Right renal pelvis (tissue), 4 donors: ENCODE measurements at places on chromosomes 16 and 17. TPM values are rescaled to one million over a fixed set of nuclear protein-coding genes. Genes with fewer than 3 reads are reported as not detected.
A peak's percentile ranks its signal among the peaks of the same experiment; 100 is the strongest.

DNA sequence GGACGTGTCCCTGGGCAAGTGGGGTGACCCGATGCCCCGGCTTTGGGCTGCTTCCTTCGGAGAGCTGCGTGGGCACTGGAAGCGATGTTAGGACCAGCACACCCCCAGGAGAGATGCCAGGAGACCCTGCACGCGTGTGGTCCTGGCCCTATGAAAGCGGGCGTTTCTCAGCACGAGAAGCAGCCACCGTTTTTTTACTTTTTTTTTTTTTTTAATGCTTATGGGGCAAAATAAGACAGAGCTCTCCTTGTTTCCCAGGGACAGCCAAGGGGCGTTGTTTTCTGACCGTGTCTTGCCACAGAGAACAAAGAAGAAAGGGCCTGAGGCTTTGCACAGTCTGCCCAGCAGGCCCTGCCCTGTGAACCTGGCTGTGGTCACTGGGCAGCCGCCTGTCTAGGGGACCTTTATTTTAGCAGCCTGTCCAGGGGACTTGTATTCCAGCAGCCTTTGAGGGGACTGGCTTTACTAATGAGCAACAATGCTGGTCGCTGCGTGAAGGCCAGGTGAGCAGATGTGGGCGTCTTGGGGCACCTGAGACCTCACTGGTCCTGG lies 996 bp downstream of the SLC25A10 start:
- DNase-seq, result no peak

Gene DNAAF1
- 4.5 TPM for polyA plus RNA-seq

Gene CCL18
- not detected for polyA plus RNA-seq

Gene KRT31
- polyA plus RNA-seq, result not detected

Gene KRTAP9-2
- polyA plus RNA-seq, result not detected

Gene GRAP
- polyA plus RNA-seq, result 6.0 TPM

DNA sequence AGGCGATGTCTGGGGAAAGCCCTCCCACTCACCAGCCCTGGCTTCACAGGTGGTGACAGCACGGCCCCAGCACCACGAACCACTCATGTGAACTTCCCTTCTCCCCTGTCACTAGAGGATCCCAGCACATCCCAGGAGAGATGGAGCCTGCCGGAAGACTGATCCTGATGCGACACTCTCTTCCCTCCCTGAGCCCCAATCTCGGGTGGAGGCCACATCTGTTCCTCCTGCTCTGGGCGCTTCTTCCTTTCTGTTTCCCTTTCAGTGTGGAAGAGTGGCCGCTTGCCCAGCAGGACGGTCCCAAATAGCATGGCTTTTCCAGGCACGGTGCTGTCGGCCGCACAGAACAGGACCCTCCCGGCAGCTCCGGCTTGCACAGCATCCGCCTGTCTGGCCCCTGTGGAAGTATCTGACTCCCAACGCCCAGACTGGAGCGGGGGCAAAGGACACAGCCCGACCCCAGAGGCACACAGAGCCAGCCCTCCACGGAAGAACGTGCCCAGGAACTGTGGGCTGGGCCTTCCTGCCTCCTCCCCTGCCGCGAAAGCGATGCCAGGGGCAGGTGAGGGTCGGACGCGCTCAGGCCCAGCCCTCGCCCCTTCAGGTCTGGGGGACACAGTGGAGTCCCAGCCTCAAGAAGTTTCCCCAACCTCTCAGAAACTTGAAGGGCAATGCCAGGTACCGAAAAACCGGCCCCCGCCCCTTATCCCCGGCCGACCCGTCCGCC lies 37.6 kb downstream of the CBFA2T3 start:
- DNase-seq, result no peak

Gene COX6A2
- 0.80 TPM for polyA plus RNA-seq

- DNase-seq, result no peak
Observed at GRCh38 chr16:70611224-70611598, 35.1 kb upstream of the IL34 start.

Gene CNGB1
- 0.12 TPM for polyA plus RNA-seq

GRCh38 chr16:66569827-66570405 lies 3.7 kb downstream of the CMTM1 start:
- DNase-seq, result no peak

DNA sequence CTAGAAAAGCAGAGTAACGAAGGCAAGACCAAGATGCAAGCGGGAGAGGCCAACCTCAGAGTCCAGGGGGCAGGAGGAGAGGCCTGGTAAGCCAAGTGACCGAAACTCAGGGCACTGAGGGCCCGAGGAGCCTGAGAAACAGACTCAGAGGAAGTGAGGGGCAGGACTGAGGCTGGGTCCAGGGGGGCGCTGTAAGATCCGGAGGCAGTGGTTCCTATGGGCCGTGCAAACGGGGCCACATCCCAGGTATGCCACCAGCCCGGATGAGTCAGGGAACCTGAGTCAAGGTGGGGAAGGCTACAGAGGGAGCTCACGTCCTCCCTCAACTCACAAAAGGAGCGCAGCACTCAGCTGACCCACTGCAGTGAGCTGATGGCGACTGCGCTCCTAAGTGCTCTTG lies 8.3 kb downstream of the ZDHHC7 start:
- DNase-seq, result no peak

- DNase-seq, result no peak
Observed at GRCh38 chr17:42791948-42792347, 6.6 kb downstream of the COA3 start.

GRCh38 chr16:85712801-85713200 lies 24.0 kb upstream of the GINS2 start:
- DNase-seq, result no peak

- DNase-seq, result no peak
Observed at GRCh38 chr17:30244853-30245385, 9.4 kb upstream of the SLC6A4 start.

DNA sequence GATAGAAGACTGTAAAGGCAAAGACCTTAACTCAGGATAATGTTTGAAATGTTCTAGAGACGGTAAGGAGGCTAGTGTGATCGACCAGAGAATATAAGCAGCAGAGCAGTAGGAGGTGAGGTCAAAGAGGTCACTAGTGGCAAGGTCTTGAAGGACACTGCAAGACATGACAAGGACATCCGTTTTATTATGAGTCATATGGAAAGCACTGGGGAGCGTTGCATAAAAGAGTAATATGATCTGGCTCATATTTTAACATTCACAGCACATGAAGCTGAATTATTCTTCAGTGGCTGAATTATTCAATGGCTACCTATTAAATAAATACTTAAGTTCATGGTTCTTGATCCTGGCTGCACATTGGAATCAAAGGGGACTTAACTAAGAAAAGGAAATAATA lies 123.7 kb downstream of the SOX9 start:
- no peak for DNase-seq

GRCh38 chr17:72345088-72345487 lies 224.3 kb downstream of the SOX9 start:
- no peak for DNase-seq

DNA sequence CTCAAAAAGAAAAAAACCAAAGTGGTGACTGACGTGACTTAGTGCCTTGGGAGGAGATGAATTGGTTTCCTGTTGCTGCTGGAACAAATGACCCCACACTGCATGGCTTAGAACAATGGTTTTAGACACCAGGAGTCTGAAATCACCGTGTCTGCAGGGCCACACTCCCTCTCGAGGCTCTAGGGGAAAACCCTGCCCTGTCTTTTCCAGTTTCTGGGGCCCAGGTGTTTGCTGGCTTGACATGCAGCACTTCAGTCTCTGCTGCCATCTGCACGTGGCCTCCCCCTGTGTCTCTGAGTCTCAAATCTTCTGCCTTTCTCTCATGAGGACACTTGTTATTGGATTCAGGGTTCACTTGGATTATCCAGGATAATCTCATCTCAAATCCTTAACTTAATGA lies 323.8 kb upstream of the TNRC6C start:
- no peak for DNase-seq

- no peak for DNase-seq
Observed at GRCh38 chr17:29596811-29597210, 3.9 kb downstream of the ANKRD13B start.

GRCh38 chr16:27223701-27224100 lies 20.4 kb downstream of the KDM8 start:
- no peak for DNase-seq

GRCh38 chr16:51526621-51527020 lies 375.6 kb upstream of the SALL1 start:
- peak; percentile 74 for DNase-seq

DNA sequence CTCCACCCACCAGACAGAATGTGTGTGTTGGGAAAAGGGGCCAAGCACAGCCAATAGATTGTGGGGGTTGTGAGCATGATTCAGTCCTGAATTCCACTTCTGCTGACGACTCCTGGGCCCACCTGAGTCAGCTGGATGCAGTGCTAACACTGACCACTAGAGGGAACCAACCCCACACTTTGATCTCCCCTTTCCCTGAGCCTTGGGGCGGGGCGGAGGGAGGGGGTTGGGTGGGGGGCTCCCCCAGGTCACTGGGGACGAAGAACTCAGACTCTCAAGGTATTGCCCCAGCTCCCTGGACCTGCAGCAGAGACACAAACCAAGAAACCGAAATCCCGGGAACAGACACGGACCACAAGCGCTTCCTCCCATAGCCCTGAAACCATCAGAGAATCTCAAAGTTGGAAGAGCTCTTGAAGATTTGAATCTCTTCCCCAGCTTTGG lies 621 bp upstream of the CSHL1 start:
- no peak for DNase-seq

Gene CIBAR2
- 0.17 TPM for polyA plus RNA-seq

- DNase-seq, result no peak
Observed at GRCh38 chr16:80680046-80680445, 124.4 kb downstream of the CDYL2 start.

Gene PARD6A
- 4.3 TPM for polyA plus RNA-seq

DNA sequence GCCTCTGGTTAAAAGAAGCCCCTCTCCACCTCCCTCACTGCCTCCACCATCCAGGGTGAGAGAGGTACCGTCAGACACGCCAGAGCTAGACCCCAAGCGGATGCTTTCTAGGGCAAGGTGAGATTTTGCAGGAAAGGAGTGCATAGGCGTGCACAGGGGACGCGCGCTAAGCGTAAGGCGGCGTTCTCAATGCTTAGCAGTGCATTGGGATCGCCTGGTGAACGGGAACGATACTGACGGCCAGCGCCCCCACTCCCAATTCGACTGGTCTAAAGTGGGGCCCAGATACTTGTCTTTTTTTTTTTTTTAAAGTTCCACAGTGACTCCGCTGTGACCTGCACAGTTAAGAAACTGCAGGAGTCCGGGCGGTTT lies 57.9 kb upstream of the CREBBP start:
- no peak for DNase-seq

DNA sequence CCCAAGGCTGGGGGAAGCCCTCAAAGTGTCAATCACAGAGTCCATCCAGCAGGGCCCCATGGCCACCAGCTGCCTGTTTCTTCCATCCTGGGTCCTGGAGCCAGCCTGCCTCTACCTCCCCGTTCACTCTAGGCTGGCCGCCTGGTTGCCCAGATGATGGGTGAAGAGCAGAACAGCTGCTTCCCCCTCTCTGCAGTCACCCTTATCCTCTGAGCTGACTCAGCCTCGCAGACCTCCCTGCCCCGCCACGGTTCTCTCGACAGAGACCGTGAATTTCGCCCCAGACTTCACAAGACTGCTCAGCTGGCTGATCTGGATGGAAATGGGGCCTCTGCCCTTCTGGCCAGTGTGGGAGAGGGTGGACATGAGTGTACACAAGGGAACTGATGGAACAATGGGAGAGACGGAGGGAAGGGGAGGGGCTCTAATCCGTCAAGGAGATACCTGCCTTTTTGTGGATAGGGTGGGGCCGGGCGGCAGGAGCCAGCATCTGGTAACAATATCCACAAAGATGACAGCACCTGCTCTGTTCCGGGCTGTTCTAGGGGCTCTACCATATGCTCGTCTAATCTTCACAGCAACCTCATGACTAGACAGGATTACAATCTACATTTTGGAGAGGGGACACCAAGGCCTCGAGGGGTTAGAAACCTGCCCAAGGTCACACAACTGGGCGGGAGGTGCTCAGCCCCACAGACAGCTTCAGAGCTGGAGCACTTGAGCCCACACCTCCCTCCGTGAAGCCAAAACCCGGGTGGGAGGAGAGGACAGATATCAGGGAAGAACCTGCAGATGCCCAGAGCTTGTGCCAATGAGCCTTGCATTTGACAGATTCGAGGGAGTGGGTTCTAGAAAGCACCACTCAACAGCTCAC lies 136.0 kb downstream of the SDK2 start:
- no peak for DNase-seq

DNA sequence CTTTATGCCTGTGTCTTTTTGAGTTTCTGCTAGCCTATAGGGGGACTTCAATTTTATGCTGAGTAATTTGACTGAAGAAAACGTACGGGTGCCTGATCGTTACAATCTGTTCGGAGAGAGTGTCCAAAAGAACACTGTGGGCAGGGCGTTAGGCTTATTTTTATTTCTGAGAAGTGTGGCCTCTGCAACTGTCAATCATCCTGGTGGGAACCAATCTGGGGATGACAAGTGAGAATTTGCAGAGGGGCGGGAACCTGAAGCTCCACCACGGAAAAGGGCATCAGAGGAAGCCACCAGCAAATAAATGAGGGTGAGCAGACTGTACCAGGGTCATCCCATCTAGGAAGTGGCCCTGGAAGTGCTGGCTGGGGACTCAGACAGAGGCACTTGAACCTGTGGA lies 12.0 kb upstream of the CDYL2 start:
- DNase-seq, result no peak

Gene CEP20
- 51.3 TPM for polyA plus RNA-seq

Gene NTN1
- polyA plus RNA-seq, result 10.7 TPM

- DNase-seq, result no peak
Observed at GRCh38 chr17:74297941-74298340, 23.9 kb downstream of the DNAI2 start.

DNA sequence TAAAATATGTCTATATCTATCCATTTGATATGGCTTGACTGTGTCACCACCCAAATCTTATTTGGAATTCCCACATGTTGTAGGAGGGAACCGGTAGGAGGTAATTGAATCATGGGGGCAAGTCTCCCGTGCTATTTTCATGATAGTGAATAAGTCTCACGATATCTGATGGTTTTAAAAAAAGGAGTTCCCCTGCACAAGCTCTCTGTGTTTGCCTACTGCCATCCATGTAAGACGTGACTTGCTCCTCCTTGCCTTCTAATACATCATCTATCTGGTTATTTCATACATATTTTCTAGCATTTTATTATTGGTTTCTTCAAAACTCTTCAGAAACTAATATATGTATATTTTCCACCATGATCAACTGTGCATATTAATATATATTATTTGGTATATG lies 57.3 kb upstream of the AMZ2 start:
- DNase-seq, result no peak

- peak; percentile 1 for DNase-seq
Observed at GRCh38 chr17:70622368-70623260, 453.3 kb downstream of the KCNJ2 start.

Gene FBXW10
- 0.73 TPM for polyA plus RNA-seq

Gene TPSB2
- not detected for polyA plus RNA-seq

DNA sequence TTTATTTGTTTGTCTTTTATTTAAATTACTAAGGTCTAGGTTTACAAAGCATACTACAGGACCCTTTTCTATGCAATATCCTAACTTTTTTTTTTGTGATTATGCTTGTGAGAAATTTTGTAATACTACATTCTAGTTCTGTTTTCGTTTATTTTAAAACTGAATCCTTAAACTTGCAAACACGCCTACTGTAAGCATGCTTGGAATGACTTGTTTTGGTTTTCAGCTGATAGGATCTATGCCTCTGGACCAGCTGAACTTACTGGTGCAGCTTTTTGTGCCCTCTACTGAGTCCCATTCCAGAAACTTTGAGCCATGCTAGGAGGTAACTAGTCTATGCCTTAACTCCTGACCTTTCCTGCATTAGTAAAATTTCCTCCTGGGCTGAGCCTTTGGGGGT lies 6.0 kb downstream of the PDP2 start:
- no peak for DNase-seq

GRCh38 chr17:67769231-67769630 lies 51.5 kb downstream of the NOL11 start:
- DNase-seq, result no peak

- no peak for DNase-seq
Observed at GRCh38 chr17:6793748-6794493, 17.9 kb downstream of the FBXO39 start.
